Erythroblast (primary cell): ENCODE measurements at places on chromosomes 12 and 14.

- no peak for DNase-seq
Measured at GRCh38 chr12:82783435-82783834, 96.7 kb downstream of the TMTC2 start.

DNA sequence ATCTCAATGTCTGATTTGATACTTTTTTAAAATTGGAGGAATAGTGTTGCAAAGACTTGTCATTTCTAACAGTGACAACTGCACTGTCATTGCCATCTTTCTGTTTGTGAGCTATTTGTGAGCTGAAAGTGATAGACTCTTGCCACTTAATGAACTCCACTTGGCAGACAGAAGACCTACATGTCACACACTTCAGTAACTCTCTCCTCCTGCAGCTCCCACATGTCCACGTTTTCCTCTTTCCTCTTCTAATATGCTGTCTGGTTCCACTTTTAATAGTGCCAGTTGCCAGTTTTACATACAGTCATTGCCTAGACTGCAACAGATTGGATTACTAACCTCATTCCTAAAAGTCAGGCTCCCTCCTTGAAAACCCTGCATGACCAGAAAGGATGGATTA is 121.5 kb downstream of the CAPZA3 start:
- DNase-seq, result no peak

- DNase-seq, result no peak
Measured at GRCh38 chr12:46555406-46555852, 182.9 kb upstream of the SLC38A2 start.

DNA sequence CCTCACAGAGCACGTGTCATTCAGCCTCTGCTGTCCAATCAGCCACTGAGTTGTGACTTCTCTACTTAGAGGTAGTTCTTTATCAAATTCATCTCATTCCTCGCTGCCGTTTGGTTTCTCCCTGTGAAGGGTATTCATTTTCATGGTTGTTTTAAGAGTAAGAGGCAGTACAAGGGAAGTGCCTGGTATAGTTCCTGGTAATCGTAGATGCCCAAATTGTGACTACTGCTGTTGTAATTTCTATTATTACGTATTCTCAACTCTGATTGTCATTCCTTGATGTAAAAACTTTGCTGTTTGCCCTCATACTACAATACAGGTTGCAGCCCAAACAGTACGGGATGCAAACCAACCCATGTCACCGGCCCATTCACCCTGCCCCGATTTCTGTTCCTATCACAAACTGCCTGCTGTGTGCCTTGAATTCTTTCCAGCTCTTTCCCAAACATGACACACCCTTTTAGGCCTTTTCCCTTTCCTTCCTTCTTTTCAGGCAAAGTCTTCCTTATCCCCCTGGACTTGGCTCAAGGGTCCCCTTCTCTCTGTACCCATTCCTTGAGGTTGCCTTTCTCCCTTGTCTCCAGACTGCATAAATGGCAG is 93.0 kb downstream of the SLC25A47 start:
- no peak for DNase-seq

- no peak for DNase-seq
Measured at GRCh38 chr12:55708695-55709233, 1.1 kb upstream of the ITGA7 start.

- DNase-seq, result no peak
Measured at GRCh38 chr12:73514672-73515071, 1023.0 kb upstream of the ATXN7L3B start.

DNA sequence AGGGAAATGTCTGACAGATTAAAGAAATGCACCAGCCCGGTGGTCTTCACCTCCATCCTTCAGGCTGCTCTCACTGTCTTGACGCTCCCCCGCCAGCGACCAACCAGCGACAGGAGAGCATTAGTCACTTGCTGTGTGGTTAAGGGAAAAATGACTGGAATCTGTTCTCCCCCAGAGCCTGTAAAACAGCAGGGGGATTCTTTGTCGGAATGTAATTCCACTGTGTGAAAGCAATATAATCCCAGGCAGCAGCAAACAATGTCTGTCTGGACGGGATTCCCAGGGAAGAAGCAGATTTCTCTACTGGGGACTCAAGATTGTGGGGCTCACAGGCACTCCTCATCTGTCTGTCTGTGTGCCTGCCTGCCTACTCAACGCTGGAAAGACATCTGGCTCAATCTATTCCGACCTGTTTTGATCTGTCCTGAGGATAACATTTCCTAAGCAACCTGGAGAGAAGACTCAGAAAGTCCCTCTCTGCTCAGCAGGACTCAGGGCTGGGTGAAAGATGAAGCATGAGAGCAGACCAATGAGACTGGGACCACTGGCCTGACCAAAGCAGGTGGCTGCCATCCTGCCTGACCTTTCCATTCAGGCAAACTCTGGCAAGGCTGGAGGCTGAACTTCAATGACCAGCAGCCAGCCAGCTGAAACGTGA is 54.6 kb downstream of the NUAK1 start:
- DNase-seq, result no peak

GRCh38 chr14:53285821-53286220 is 132.7 kb upstream of the DDHD1 start:
- DNase-seq, result no peak

DNA sequence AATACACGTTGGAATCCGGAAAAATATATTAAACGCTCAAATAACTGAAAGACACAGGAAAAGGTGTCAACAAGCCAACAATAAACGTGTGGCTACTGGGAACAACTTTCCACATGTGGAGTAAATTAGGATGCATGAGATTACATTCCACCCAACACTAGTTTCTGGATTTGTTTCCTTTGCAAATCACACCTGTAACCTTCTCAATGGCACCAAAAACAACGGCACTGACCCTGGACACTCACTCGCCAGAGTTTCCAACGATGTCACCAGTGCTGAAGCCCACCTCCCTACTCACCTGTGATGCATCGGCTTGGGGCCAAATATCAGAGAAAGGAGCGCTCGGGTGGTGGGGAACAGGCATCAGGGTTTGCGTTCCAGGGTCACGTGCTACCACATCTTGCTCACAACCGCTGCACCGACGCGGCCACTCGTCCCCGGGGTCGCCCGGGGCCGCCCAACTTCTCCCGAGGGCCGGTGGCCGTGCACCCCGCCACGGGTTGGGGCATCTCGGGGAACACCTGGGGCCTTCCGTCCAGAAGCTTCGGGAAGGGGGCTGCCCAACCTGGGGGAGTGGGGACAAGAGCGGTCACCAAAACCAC is 629 bp downstream of the PRDM4 start:
- DNase-seq, result peak; percentile 66

- peak; percentile 88 for DNase-seq
Measured at GRCh38 chr14:47040550-47040949, 389.0 kb upstream of the RPL10L start.

GRCh38 chr12:11877869-11878780 is 192.6 kb upstream of the BCL2L14 start:
- DNase-seq, result no peak
